ENCODE measurements at places on chromosomes 12 and 14.

- DNase-seq, result no peak
Observed at GRCh38 chr12:64860446-64860998, 36.1 kb downstream of the TBC1D30 start.

DNA sequence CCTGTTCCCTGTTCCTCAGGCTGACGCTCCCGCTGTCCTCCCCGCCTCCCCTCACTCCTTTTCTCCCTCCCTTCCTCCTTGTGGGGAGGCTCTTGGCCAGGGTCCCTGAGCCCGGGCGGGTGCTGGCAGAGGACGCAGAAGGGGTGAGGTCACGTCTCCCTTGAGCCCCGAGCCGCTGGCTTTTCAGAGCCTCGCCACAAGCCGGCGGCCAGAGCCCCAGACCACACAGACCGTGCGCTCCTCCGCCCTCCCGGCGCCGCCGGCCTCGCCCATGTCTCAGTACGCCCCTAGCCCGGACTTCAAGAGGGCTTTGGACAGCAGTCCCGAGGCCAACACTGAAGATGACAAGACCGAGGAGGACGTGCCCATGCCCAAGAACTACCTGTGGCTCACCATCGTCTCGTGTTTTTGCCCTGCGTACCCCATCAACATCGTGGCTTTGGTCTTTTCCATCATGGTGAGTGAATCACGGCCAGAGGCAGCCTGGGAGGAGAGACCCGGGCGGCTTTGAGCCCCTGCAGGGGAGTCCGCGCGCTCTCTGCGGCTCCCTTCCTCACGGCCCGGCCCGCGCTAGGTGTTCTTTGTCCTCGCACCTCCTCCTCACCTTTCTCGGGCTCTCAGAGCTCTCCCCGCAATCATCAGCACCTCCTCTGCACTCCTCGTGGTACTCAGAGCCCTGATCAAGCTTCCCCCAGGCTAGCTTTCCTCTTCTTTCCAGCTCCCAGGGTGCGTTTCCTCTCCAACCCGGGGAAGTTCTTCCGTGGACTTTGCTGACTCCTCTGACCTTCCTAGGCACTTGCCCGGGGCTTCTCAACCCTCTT lies at the start of gene TMEM233:
TMEM233 (plus strand) TSS at position 197 of the 821 bp plus-strand sequence; CDS start at position 272, 75 bp downstream.
- no peak for DNase-seq

GRCh38 chr12:68222326-68222725 lies 3.3 kb downstream of the IL26 start:
- no peak for DNase-seq

DNA sequence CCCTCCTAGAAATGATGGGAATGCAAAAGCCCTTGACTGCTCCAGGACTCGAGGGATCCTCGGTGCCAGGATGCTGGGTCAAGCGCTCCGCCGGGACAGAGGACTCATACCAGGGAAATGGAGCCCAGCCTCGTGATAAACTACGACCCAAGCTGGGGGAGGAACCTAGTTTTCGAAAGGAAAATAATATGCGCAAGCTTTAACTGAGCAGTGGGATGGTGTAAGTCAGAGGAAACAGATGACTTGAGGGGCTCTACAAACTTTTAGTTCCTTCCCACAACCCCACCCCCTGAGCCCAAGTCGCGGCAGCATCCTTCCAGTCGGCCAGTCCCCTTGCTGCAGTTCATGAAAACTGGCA lies 654 bp upstream of the SUPT16H start:
- no peak for DNase-seq

DNA sequence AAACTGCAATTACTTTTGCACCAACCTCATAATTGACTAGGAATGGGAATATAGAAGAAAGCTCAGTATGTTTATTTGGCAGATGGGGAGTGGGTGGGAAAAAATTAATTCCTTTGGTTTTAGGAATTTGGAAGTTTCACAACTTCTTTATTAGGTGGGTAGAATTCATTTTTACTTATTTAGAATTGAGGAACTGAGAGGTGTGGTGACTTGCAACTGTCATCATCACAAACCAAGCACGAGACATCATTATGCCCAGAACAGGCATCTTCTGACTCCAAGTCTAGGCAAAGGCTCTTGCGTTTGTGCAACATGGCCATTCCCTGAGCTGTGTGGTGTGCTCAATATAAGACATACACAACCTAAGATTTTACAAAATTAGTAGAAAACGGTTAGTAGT lies 380.0 kb downstream of the ATP23 start:
- DNase-seq, result peak; percentile 19

DNA sequence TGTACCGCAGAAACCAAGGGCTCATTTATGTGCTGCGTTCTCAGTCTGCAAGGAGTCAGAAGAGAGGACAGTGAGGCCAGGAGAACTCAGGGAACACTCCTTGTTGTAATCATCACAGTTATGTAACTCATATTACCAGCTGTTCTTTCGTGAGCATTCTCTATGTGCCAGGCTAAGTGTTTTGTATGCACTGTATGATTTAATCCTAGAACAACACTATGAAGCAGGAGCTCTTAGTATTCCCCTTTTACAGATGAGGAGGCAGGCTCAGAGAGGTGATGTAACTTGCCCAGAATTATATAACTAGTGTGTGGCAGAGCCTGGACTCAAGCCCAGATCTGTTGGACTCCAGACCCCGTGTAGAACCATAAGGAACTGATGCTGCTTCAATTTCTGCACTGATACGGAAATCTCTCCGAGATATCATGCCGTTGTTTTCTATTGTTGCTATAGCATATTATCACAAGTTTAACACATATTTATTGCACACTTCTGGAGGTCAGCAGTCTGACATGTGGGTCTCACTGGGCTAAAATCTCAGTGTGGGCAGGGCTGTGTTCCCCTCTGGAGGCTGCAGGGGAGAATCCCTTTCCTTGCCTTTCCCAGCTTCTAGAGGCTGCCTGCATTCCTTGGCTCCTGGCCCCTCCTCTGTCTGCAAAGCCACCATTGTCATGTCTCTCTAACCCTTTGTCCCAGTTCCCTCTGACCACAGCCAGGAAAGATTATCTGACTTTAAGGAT lies 16.3 kb upstream of the CD9 start:
- no peak for DNase-seq

GRCh38 chr12:113347107-113347506 lies 11.3 kb upstream of the PLBD2 start:
- no peak for DNase-seq

DNA sequence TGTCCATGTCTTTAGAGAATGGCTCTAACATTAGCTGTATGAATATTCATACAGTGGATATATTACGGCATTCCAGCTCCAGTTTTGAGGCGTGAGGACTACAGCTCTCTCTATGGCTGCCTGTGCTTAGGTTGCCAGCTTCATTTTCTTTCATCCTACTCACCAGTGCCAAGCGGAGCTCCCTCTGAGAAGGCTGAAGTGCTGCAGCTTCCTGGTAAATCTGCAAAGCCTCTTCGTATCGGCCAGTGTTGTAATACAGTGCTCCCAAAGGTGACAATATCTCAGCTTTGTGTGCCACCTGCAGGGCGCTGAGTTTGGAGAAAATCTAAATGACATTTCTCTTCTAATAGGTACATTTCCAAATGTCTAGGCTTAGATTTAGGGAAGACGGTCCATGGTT lies 19.8 kb upstream of the OVCH1 start:
- no peak for DNase-seq

GRCh38 chr14:98913967-98914650 lies 357.9 kb downstream of the BCL11B start:
- no peak for DNase-seq

DNA sequence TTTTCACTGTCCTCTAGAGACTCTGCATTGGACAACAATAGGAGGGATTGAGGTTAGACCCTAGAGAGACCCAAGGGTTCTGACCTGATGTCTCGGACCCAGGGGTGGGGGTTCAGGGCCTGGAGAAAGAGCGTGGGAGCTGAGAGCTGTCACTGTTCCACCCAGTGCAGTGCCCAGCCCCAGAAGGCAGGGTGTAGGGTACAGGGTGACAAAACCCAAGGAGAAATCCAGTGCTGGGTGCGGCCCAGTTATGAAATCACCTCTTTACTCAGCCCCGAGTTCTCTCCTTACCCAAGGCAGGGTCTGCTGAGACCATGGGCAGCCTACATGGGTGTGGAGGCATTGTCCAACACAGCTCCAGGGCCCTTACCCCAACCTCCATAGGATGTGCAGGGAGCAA lies 2.6 kb downstream of the AQP2 start:
- no peak for DNase-seq

GRCh38 chr12:81626406-81626805 lies 132.7 kb downstream of the PPFIA2 start:
- no peak for DNase-seq

DNA sequence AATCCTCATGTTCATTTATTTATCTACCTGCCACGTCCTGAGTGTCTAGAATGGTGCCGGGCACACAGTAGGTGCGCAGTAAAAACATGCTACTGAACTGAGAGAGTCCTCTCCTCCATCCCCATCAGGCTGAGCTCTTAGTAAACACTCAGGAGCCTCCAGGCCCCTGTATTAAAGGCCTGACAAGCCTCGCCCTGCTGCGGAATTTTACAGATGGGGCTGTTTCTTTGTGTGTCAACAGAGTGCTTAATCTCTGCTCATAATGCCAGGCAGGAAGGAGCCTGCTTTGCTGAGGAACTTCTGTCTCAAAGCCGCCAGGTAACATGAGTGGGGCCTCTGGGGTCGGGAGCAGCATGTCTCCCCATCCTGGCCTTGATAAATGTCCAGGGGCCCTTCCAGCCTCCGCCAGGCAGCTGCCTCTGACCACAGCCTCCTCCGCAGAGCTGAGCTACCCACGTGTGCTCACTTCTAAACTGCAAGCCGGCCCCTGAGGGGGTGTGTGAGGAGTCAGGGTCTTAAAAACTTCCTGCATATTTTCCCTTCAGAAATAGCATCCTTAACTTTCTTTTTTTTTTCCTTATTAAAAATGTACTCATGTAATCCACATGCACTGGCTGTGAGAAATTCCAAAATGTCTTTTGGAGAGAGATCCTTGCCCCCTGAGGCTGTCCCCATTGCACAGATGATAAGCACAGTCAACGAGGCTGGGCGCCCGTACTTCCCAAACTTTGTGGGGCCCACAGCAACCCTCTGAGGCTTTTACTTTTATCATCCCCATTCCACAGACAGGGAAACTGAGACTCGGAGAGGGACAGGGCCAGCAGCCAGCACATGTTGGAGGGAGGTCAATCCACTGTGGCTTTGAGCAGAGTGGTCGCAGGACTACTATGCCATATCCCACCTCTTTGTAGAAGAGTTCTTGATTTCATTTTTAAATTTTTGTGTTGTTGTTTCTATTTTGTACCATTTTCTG lies 116.0 kb upstream of the NCOR2 start:
- no peak for DNase-seq

- no peak for DNase-seq
Observed at GRCh38 chr12:79426121-79426520, 264.6 kb downstream of the PAWR start.

- no peak for DNase-seq
Observed at GRCh38 chr14:33647385-33647786, 303.5 kb downstream of the EGLN3 start.

DNA sequence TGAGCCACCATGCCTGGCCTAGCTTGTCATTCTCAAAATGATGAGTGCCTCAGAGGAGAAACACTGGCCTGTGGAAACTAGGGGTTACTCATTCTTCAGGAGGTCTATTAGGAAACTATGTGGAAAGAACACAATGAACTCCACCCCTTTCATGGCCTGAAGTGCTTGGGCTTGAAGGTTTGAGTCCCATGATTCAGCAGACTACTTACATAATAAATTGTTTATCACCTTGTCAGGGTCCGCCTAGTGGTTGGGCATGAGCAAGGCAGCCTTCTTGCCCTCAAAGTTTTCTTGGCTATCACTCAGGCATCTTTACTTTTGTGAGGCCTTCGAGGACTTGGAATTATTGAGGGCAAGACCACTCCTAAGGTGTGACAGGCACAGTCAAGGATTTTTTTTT lies 251.2 kb downstream of the ACSS3 start:
- DNase-seq, result no peak

GRCh38 chr14:68952531-68953195 lies 26.4 kb downstream of the ACTN1 start:
- no peak for DNase-seq

GRCh38 chr12:42698213-42698612 lies 108.7 kb upstream of the PRICKLE1 start:
- DNase-seq, result no peak

DNA sequence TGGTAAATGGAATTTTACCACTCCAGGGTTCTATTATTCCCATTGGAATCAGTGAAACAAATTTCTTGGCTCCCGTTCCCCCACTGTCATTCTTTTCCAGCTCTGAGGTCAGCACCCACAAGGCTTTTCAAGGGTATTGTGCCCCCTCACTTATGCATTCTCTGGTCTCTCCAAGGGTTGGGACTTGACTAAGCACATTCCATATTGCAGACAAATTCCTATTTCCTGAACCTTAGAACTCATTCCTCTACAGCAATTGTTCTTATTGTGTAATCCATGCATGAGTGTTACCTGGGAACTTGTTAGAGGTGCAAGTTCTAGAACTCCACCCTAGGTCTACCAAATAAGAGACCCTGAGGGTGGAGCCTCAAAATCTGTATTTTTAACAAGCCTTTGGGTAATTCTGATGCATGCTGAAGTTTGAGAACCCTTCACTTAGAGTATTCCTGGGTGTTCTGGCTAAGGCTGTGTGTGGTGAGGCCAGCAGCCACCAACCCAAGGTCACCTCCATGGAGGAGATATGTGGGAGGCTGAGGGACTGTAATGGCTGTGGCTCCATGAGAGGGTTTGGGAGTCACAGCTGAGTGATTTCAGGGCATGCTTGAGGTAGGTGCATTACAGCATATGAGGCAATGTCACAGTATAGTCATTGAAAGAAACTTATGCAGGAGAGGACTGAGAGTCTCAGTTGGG lies 150.9 kb downstream of the TTC6 start:
- no peak for DNase-seq

DNA sequence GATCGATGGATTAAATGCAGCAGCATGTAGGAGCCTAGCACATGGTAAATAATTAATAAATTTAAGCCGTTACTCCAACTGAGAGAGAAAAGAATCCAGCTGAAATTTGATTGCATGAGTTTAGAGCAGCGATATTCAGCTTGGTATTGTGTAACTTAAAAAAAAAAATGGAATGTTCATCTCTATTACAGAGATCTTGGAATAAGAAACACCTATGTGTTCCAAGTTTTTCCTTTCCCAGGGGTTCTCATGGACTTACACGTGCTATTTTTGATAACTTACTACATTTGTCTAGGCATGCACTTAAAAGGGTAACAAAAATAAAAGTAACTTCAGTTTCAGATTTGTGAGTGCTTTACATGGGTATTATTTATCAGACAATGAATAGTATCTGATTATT lies 122.8 kb downstream of the RASSF9 start:
- DNase-seq, result no peak

GRCh38 chr14:29682789-29683188 lies 244.9 kb downstream of the PRKD1 start:
- DNase-seq, result no peak

- no peak for DNase-seq
Observed at GRCh38 chr12:55931317-55931779, 386 bp downstream of the DGKA start.

DNA sequence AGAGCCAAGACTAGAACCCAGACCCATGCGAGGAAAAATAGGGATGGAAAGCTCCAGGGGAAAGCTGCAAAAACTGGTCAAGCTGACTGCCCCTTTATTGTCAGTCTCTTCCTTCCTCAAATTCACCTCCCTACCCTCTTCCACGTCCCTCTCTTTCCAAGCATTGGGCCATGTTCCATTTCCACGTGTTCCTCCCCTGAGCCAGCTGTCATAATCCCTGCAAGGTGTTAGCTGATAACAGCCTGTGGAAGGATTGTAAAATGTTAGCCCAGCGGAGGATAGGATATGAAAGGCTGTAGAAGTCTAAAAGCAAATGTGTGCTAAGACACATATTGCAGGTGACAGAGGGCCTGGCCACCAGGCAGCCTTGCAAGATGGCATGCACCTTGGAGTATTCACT lies 88.0 kb upstream of the MAX start:
- DNase-seq, result no peak

- no peak for DNase-seq
Observed at GRCh38 chr12:94775710-94776109, 125.4 kb upstream of the TMCC3 start.

All from CD4-positive, alpha-beta T cell (primary cell).